ENCODE measurements at places on chromosomes 2 and 18.
A peak's percentile ranks its signal among the peaks of the same experiment; 100 is the strongest.

DNA sequence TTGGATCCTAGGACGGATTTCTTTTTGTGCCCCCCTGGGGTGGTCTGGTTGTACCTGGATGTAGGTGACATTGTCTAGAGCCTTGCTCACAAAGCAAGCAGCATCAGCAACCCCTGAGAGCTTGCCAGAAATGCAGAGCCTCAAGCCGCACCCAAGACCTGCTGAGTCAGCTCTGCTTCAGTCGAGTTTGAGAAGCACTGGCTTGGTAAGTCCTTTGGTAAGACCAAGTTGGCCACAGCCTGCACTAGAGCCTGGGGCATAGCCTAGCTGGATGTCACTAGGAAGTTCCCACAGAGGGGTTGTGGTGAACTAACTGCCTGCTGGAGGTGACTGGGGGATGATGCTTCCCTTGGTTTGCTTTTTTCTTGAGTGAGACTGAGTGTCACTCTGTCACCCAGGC lies 6.2 kb downstream of the ABCG5 start:
- DNase-seq: no peak

DNA sequence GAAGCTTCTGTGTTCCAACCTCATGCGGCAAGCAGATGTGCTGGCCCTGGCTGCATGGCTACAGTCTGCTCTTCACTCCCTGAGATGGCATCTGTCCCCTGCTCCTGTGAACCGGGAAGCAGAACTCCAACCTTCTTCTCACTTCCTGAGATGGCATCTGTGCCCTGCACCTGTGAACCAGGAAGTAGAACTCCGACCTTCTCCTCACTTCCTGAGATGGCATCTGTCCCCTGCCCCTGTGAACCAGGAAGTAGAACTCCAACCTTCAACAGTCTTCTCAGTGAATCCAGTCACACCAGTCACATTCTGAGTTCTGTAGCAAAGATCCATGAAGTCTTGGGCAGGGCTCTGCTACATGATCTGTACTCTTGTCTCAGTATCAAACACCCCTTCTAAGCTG lies 887.2 kb upstream of the KLHL29 start:
- DNase-seq: no peak

DNA sequence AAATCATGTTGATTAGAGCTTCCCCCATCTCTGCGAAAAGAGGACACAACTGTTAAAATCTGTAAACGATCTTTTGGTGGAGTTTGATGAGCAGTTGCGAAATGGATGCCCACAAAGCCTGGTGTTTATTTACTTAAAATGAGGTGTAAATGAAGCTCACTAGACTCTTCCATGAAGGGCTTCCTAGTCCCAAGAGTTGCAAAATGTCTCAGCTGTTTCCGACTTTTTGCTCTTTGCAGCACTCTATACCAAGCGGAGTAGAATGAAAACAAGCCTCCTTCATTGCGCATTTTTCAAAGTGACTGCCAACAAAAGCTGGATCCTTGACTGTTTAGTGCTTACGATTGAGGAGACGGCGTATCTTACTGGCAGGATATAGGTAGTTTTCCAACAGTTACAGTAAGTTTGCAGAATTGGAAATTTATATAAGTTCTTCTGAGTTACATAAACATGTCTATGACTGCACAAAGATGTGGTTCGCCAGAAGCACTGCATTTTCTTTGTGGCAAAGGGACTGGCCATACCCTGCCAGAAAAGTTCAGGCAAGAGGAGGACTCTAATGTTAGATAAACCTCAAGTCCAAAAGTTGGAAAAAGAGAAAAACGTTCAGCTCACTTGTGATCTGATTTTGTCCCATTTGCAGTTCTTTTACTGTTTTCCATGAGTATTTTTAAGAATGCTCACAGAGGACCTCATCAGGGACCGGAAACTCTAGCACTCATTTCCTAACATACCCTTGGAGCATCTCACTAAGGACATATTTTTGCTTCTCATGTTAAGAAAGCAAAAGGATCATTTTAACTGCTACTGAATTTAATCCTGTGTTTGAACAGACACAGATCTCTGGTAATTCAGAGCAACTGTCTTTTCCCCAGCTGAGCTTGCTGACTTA lies 42.7 kb downstream of the COLEC12 start:
- no peak for DNase-seq

- DNase-seq: no peak
Observed at GRCh38 chr2:239008004-239008403, 160.1 kb downstream of the TWIST2 start.

- DNase-seq: peak; percentile 14
Observed at GRCh38 chr2:183079139-183079775, 710 bp downstream of the DUSP19 start.

DNA sequence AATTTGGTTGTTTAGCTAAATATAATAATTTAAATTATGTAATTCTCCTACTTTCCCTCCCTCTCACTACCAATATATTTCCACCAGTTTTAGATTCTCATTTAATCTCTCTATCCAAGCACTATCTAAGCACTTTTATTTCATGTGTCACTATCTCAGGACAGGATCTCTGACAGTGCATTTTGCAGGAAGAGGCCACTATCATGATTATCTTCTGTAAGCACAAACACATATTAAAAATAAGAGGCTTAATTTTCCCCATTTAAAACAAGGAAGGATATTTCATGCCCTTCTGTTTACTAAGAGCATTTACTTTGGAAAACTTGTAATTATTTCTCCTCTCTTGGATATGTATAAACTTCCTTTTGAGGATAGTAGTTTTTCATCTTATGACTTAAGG lies 726.2 kb upstream of the ZNF804A start:
- no peak for DNase-seq

- peak; percentile 52 for DNase-seq
Observed at GRCh38 chr2:126655500-126656430, at the start of gene GYPC. Gene GYPC, plus strand, starts transcription at chr2:126656158. Its CDS starts 106 bp downstream, at chr2:126656264.

DNA sequence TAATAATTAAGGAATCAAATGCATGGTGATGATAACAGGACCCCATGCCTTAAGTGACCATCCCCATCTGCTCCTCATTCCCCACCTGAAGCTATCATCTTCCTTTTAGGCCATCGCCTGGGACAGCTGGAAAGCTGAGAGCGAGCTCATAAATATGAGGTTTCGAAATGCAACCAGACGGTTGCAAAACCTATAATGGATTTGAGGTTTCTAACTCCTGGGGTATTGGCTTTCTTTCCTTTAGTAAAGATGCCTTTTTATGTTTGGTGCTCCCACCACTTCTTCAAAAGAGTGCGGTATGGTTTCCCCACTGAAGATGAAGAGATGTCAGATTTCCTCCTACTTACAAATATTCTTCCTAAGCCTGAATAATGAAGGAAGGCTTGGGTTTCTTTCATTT lies 1589.5 kb upstream of the PIK3C3 start:
- DNase-seq: no peak

GRCh38 chr2:101272045-101272784 lies 19.5 kb downstream of the CNOT11 start:
- DNase-seq: no peak

Measured in fibroblast of skin of scalp (primary cell).